Hepatocyte (in vitro differentiated cells): ENCODE measurements at places on chromosomes 6 and 20.
A peak's percentile ranks its signal among the peaks of the same experiment; 100 is the strongest.

GRCh38 chr6:160042014-160042773 lies 73.3 kb downstream of the IGF2R start:
- no peak for DNase-seq
- H3K4me1 ChIP-seq, result peaks cover 7% of the 10 kb centered on the region
- H3K27me3 ChIP-seq, result no peaks in the 10 kb centered on the region
- no peaks in the 10 kb centered on the region for H3K36me3 ChIP-seq
- no peak overlapping the region for H3K4me3 ChIP-seq

DNA sequence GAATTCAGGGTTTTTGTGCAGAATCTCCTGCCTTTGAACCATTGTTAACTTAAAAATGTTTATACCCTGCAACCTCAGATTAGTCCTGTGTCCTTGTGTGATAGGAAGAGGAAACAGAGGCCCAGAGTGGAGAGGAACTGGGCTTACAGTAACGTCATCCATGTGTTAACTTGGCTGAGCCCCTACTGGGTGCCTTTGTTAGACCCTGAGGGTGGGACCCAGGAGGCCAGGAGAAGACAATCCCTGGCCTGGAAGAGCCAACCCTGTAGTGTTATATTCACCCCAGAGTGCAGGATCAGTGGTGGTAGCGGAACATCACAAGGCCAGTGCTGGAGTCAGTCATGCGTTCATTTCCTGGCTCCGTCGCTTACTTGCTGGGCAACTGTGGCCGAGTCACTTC lies 10.6 kb downstream of the MYLK2 start:
- H3K4me1 ChIP-seq, result peaks cover 9% of the 10 kb centered on the region
- no peak overlapping the region for H3K27ac ChIP-seq
- DNase-seq, result no peak
- H3K36me3 ChIP-seq, result no peaks in the 10 kb centered on the region
- H3K4me3 ChIP-seq, result no peak overlapping the region

DNA sequence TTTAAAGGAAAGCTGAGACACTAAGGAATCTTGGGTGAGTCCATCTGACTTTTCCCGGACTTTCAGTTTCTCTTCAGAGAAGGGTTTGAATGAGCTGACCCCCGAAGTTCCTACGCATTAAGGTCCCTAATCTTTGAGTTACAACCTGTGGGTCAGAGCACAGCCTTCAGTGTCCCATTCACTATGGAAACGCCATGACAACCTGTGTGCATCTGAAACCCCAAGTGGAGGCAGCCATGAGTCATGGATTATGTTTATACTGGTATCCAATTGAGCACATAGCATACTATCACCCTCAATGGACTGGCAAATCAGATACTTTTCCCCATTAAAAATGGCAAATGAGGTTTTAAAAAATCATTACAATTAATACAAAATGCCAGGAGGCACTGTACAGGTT lies 11.4 kb downstream of the MYLK4 start:
- no peaks in the 10 kb centered on the region for H3K4me1 ChIP-seq
- H3K4me3 ChIP-seq, result no peak overlapping the region
- no peaks in the 10 kb centered on the region for H3K36me3 ChIP-seq
- no peak for DNase-seq

DNA sequence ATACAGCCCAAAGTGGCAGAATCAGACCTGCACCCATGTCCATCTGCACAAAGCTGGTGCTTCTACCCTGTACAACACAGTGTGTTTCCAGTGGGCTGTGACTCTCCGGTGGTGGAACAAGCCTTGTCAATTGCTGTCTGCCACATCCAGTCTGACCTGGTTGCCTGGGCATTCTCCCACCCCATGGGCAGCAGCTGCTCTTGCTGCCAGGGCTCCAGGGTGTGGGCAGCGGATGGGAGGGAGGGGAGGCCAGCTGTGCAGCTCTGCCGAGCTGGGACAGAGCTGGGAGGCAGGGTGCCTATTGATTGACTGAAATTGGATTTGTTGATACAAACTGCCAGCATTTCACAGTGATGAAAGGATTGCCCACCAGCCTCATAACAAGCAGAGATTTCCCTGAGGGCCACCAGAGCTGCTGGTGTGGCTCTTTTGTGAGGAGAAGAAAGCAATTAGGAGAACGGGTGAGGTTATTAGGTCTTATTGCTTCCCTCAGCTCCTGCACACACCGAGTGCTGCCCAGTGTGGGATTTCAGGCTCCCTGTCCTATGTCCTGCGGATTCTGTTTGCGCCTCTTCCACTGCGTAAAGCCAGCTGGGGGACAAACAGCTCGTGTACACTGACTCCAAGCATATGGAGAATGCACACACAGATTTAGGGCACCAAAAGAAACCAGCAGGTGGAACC lies 150.8 kb downstream of the NRN1 start:
- no peak overlapping the region for H3K4me3 ChIP-seq
- no peak overlapping the region for H3K27ac ChIP-seq
- H3K27me3 ChIP-seq, result peaks cover 6% of the 10 kb centered on the region

- H3K27ac ChIP-seq, result no peak overlapping the region
- H3K4me1 ChIP-seq, result peaks cover 6% of the 10 kb centered on the region
- no peaks in the 10 kb centered on the region for H3K27me3 ChIP-seq
- DNase-seq, result no peak
- H3K4me3 ChIP-seq, result no peak overlapping the region
These were observed 654.6 kb downstream of the KIF16B start for GRCh38 chr20:15918631-15919030.

DNA sequence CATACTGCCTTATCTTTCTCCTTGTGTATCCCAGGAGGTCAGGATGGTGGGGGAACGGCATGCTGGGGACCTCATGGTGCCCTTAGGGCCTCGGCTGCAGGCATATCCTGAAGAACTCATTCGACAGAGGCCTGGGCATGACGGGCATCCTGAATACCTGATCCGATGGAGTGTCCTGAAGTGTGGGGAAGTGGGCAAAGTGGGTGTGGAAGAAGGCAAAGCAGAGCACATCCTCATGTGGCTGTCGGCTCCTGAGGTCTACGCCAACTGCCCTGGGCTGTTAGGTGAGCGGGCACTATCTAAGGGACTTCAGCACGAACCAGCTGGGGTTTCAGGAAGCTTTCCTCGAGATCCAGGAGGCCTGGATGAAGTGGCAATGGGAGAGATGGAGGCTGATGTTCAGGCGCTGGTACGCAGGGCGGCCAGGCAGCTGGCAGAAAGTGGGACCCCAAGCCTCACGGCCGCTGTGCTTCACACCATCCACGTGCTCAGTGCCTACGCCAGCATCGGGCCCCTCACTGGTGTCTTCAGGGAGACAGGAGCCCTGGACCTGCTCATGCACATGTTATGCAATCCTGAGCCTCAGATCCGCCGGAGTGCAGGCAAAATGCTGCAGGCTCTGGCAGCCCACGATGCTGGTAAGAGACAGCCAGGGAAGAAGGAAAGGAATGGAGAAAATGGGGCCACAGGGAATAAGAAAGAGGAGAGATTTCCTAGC lies 2.4 kb downstream of the CUL9 start:
- H3K27ac ChIP-seq, result no peak overlapping the region
- no peaks in the 10 kb centered on the region for H3K36me3 ChIP-seq
- H3K4me3 ChIP-seq, result no peak overlapping the region
- H3K27me3 ChIP-seq, result no peaks in the 10 kb centered on the region
- no peak for DNase-seq

GRCh38 chr6:138752017-138752416 lies 21.6 kb upstream of the CCDC28A start:
- DNase-seq, result no peak
- H3K36me3 ChIP-seq, result no peaks in the 10 kb centered on the region
- no peaks in the 10 kb centered on the region for H3K27me3 ChIP-seq
- H3K4me3 ChIP-seq, result no peak overlapping the region

DNA sequence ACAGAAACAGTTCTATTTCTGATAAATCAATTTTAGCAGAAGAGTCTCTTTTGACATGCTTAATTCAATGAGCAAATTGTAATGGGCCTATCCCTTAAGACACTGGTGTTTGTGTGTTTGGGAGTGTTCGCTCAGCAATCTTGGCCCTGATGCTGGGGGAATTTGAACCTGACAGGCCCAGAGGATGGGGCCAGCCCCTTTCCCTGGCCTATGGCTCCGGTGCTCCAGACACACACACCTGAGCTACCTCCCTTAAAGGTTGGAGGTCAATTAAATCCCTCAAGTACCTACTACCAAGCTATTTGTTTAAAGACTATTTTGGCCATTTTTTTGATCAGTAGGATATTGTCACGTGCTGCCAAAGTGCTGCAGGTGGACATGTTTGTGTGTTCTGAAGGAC lies 549.3 kb downstream of the PRKN start:
- no peaks in the 10 kb centered on the region for H3K36me3 ChIP-seq
- DNase-seq, result no peak
- H3K27me3 ChIP-seq, result no peaks in the 10 kb centered on the region
- no peak overlapping the region for H3K4me3 ChIP-seq
- H3K4me1 ChIP-seq, result no peaks in the 10 kb centered on the region

GRCh38 chr20:61162451-61162850 lies 89.6 kb upstream of the CDH4 start:
- H3K36me3 ChIP-seq, result no peaks in the 10 kb centered on the region
- no peak overlapping the region for H3K27ac ChIP-seq
- H3K4me3 ChIP-seq, result no peak overlapping the region

- no peak within 1 kb of the TSS for H3K27ac ChIP-seq
- peak; percentile 14 for DNase-seq
- peaks cover 22% of the 10 kb centered on the region for H3K4me1 ChIP-seq
These were observed at the start of gene LIME1 for GRCh38 chr20:63735859-63736718. Gene LIME1, plus strand, starts transcription at chr20:63736664. Its CDS starts 886 bp downstream, at chr20:63737550.

- H3K4me3 ChIP-seq, result no peak overlapping the region
- H3K4me1 ChIP-seq, result no peaks in the 10 kb centered on the region
- no peaks in the 10 kb centered on the region for H3K36me3 ChIP-seq
- H3K27ac ChIP-seq, result no peak overlapping the region
These were observed 56.5 kb downstream of the MOXD1 start for GRCh38 chr6:132344811-132345210.

- H3K27me3 ChIP-seq, result no peaks in the 10 kb centered on the region
- H3K36me3 ChIP-seq, result peaks cover 5% of the 10 kb centered on the region
- peak overlapping the region; percentile 98 for H3K27ac ChIP-seq
- peak overlapping the region; percentile 86 for H3K4me3 ChIP-seq
- peak; percentile 63 for DNase-seq
- peaks cover 8% of the 10 kb centered on the region for H3K4me1 ChIP-seq
These were observed 124.0 kb upstream of the SLC2A12 start for GRCh38 chr6:134176264-134176975.

DNA sequence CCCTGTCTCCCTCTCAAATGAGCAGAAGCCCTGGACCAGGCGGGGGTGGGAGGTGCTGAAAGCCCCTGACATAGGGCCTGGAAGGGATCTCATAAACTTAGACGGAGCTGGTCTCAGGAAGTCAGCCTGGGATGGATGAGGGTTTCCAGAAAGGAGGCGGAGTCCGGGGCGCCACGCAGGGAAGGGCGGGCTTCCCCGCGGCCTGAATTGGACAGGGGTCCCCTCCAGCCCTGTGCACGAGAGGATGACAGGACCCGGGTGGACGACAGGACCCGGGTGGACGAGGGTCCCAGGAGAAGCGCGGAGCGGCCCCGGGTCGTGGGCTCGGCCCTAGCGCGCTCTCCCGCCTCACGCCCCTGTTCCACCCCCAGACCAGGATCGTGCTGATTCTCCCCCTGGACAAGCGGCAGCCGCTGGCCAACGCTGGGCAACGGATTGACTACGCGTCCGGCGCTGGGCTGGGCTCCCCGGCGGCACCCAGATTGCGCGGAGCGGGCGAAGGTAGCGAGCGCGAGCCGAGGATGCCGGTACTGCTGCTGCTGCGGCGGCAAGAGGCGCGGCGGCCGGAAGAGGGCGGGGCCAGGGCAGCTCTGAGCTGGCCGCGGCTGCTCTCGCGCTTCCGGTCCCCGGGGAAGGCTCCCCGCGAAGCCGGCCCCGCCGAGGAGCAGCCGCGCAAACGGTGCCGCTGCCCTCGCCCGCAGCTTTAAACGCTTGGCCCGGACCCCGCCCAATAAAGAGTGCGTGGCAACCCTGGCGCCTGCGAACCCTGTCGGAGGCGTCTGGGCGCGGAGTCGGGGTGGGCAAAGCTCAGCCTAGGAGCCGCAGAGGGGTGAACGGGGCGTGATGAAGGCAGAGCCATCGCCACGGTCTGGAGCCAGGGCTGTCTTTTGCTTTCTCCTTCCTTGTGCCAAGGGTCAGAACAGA lies 1.3 kb downstream of the C20orf144 start:
- DNase-seq, result peak; percentile 96
- no peaks in the 10 kb centered on the region for H3K36me3 ChIP-seq
- peak overlapping the region; percentile 95 for H3K27ac ChIP-seq

- H3K36me3 ChIP-seq, result no peaks in the 10 kb centered on the region
- H3K4me3 ChIP-seq, result no peak overlapping the region
- peak; percentile 30 for DNase-seq
- H3K27me3 ChIP-seq, result no peaks in the 10 kb centered on the region
- H3K4me1 ChIP-seq, result no peaks in the 10 kb centered on the region
- H3K27ac ChIP-seq, result peak overlapping the region; percentile 21
These were observed 64.1 kb upstream of the BEND6 start for GRCh38 chr6:56890683-56891429.
